Cerebellar cortex (tissue), 1 donor: ENCODE measurements at places on chromosomes 3 and 15.

- no peak for DNase-seq
Measured at GRCh38 chr3:25424614-25425013, 3.4 kb upstream of the RARB start.

DNA sequence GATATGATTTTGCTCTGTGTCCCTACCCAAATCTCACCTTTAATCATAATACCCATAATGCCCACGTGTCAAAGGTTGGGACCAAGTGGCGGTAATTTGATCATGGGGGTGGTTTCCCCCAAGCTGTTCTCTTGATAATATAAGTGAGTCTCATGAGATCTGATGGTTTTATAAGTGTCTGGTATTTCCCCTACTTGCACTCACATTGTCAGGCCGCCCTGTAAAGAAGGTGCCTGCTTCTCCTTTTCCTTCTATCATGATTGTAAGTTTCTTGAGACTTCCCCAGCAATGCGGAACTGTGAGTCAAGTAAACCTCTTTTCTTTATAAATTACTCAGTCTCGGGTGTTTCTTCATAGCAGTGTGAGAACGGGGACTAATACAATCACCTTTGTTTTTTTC is 279.8 kb downstream of the ARPP21 start:
- DNase-seq = no peak

GRCh38 chr3:185084901-185085300 is 68.0 kb downstream of the C3orf70 start:
- DNase-seq = peak; percentile 69

- no peak for DNase-seq
Measured at GRCh38 chr15:68427963-68428362, 4.0 kb downstream of the ITGA11 start.

GRCh38 chr15:66894986-66895780 is 170.2 kb upstream of the SMAD3 start:
- no peak for DNase-seq
